ENCODE measurements at places on chromosomes 3 and 15.

DNA sequence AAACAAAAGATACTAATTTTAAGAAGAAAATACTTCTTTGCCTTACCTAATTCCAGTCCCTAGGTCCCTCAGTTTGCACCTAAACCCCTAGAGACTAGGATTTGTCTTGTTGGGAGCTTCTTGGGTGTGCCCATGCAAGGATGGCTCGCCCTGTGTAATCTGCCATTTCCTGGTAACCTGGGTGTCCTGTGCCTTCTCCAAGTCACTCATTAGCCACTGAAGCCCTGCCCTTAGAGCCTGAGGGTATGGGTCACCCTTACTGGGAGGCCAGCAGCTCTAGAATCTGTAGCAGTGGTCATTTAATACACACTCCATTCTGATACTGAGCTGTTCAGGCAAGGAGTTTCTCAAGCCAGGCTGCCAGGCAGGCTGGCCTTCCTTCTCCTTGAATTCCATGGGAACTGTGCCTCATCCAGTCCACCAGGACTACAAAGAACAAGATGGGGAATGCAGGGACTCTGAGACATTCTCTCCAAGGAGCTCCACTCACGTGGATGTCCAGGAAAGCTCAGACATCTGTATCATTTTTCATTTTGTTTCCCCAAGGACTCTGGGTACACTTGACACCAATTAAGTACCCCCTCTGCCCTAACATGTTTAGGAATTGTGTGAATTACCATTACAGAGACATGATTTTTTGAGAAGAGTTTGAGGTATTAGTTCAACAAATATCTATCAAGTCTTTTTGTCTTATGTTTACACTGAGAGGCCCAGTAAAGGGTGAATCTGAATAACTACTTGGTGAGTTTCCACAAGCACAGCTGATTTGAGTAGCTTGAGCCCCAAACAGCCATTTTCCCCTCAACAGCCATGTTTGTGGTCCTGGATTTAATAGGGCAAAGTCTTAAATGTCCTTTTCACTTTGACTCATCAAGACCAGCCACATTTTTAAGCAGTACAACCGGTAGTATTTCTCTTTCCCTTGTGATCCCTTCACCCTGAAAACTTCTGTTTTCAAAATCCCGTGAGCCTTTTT is 52.6 kb downstream of the ARNT2 start:
- DNase-seq = no peak

GRCh38 chr3:190514413-190515153 is 698 bp downstream of the IL1RAP start:
- DNase-seq = no peak

DNA sequence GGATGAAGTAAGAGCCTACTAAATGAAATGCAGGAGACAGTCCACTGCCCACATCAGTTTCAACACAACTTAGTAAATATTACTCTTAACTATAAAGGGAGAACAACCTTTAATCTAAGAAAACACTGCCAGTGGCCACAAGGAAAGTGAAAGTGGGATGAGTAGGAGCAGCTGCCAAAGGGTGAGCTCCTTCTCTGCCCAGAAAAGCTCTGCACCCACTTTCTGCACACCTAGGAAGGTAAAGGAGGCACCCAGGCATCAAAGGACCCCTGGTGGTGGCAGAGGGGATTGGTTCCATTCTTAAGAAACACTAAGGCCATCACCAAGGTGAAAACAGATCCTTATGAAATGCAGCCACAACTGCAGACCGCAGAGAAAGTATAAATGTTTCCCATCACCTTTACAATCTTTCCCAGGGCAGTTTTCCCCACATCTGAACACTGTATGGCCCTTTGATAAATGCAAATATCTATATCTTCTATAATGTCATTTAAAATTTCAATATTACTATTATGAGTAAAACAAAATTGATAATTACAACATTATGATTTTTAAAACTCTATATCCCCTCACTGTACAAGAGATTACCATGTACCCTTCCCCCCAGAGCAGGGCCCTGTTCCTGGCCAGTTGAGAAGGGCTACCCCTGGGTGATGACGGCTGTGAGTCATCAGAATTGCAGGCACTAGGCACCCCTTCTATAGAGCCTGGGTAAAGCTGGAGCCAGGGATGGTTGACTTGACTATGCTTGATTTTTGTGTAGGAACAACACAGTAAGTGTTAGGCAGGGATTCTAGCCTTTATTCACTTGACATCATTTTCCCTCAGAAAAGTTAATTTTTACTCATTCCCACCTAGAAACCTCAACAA is 92.0 kb downstream of the SNRK start:
- DNase-seq = peak; percentile 46

DNA sequence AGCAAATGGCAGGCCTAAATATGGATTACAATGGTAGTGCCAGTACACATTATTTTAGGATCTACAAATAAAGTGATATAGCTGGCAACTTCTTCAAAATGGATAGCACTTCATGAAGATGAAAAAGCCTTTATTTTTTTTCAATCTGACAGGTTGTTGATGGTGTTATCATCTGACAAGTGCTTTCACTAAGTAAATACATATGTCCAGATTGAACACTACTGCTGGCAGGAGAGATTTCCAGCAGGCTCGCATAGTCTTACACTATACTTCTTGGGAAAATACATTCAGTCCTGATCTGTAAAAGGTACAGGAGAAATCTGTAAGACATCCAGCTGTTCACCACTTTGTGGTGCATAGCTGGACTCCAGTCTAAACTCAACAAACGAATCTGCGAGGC is 50.9 kb upstream of the ALCAM start:
- no peak for DNase-seq

DNA sequence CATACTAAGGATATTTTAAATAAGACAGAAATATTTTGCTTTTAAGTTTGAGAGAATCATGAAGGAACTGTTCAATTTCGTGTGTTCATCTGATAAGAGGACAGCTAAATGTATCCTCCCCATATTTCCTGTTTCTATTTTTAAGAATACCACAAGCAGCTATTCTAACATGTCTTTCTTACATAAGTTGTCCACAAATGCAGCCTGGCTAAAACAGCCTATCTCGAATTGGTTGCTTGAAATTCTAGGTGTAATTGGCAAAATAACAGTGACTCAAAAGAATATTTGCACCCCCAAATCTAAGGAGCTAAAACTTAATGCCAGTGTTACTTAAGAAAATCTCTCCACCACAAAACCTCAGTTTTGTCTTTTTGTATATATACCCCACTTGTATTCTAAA is 35.0 kb downstream of the BTLA start:
- no peak for DNase-seq
